ENCODE measurements at places on chromosomes 6 and 20.
A peak's percentile ranks its signal among the peaks of the same experiment; 100 is the strongest.

DNA sequence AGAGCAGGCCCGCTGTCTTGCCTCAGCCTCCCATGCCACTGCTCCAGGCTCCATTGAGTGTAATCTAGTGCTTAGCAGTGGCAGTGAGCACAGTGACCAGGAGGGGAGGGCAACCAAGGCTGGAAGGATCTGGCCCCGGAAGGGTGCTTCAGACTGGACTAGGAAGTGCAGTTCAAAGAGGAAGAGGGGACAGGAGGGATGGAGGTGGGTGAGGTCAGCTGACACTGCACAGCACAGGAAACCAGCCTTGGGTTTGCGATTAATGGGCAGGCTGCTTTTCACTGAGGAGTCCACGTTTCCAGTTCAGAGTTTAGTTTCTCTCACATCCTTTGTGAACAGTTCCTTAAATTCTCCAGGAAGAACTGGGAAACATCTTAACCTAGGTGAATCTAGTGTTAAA lies 46.9 kb downstream of the CDS2 start:
- no peak for DNase-seq

DNA sequence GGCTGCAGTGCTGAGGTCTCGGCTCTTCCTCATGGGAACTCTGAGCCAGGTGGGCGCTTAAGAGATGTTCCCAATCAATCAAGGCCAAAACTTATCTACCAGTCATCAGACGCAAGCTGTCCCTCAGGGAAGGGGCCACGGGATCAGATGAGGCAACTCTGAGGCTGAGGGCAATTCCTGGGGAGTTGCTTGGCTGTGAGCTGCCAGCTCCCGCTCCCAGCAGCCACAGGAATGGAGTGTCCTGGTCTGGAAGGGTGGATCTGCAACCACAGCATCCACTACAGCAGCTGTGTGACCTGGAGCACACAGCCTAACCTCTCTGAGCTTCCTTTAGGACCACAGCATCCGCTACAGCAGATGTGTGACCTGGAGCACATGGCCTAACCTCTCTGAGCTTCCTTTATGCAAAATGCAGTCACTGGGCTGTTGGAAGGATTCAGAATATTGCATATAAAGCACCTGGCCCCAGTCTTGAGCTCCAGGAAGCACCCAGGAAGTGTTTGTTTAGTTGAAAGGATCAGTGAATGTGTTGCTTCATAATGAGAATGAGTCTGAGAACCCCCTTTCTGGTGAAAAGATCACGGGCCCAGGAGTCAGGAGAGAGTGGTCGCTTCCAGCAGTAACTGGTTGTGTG lies 60.9 kb downstream of the TFAP2C start:
- no peak for DNase-seq

DNA sequence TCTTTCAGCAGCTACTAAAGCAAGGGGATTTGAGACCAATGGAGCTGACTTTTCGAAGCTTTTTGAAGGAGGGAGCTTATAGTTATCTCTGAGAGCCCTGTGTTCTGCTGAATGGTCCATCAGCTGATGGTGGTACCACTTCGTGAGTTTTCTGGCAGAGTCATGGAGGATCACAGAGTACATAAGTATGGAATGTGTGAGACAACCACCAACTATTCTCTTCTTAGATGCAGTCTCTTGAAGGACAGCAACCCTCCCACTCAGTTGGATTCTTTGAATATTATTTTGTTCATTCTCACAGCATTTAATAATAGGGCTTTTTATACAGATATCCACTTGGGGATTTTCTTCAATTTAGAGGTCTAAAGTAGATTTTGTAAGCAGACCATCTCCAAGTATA lies 75.3 kb downstream of the ELOVL2 start:
- no peak for DNase-seq

DNA sequence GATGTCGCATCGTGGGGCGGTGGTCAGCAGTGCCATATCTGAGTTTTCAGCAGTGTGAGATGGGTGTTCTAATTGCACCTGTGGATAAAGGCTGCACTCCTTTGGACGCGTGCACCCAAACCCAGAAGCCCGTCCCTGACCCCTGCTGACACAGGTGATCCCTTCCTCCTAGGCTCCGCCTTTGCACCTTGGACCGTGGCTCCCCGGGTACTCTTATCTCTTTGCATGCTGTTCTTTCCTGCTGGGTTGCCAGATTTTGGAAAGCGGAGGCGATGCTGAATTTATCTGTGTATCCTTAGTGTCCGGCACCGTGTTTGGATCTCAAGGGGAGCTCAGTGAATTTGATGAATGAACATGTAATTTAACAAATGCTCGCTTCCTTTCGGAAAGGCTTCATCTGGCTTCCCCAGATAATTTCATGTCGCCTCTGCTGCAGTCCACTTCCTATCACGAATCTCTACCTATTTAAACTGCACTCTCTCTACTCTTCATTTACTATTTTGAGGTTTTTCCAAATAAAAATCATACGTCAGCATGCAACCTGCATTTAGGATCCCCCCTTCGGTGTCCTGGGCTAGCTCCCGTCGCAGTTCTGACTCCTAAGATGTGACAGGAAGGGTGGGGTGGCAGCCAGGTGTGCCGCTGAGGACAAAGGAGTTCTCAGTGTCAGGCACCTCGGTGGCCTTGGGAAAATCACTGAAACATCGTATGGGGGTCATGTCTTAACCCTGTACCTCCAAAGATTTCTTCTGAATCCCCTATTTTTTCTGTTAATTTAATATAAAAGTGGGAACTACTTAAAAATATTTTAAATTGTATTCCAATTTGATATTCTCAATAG lies 753 bp upstream of the PERP start:
- peak; percentile 40 for DNase-seq

DNA sequence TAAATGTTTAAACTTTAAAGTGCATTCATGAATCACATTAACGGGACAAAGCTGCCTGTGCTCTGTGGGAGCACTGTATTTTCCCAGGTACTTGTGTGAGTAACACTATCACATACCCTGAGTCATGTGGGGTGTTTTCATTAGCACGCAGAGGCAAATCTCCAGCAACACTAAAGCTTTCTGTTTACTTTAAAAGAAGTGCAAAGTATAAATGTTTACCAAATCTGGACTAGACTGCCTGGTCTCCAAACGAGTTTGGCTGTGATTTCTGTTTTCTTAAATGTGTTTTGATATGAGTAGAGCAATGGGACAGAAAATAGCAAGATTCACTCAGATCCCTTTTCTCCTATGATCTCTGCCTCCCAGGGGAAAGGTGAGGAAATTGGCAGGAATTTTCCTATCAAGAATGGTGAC lies 28.8 kb upstream of the RIPPLY2 start:
- no peak for DNase-seq

- no peak for DNase-seq
Measured at GRCh38 chr6:119310486-119311036, 39.0 kb downstream of the MAN1A1 start.

GRCh38 chr6:154285826-154286225 lies 70.8 kb downstream of the IPCEF1 start:
- no peak for DNase-seq

GRCh38 chr20:38917657-38918056 lies 8.6 kb upstream of the FAM83D start:
- DNase-seq: no peak

GRCh38 chr6:137867685-137868509 lies 838 bp downstream of the TNFAIP3 start:
- no peak for DNase-seq

DNA sequence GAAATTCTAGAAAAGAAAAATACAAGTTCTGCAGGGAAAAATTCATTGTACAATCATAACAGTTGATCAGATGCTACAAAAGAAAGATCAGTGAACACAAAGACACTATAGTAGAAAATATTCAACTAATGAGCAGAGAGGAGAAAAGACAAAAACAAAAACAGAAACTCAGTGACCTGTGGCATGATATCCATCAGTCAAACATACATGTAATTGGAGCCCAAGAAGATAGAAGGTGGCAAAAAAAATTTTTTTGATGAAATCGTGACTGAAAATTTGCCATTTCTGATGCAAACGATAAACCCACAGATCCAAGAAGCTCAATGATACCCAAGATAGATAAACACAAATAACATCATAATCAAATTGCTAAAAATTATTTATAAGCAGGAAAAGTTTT lies 13.1 kb upstream of the FOXQ1 start:
- no peak for DNase-seq

DNA sequence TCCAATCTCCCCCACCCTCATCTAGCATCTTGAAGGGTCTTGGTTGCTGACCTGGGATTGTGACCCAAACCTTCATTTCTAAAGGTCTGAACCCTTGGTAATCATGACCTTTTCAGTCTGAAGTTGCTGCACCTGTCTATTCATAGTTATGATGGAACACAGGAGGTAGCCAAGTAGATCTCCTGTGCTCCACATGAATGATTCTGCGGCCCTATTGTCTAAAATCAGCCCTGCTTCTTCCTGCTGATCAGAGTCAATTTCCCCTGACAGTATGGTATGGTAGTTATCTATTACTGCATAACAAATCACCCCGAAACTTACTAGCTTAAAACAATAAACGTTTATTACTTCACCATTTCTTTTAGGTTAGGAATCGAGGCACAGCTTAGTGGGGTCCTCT lies 9.0 kb downstream of the OR2B6 start:
- no peak for DNase-seq

DNA sequence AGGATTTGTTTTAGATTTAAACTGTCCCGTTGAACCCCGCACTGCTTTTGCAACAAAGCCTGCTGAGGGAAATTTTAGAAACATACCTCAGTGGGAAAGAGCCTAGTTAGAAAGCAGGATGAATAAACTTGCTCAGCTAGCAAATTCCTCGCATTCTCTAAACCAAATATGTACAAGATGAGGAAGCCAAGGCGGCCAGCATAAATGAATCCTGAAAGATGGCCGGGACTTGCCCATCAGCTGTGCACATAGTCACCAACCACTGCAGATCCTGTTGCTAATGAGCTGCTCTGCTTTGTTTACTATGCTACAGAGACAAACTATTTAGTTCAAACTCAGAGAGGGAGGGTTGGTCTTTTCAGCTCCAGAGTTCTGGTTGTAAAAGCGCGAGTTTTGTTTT lies 49.0 kb downstream of the TMEM170B start:
- DNase-seq: no peak

- no peak for DNase-seq
Measured at GRCh38 chr6:106063448-106063850, 22.7 kb upstream of the PRDM1 start.

- DNase-seq: no peak
Measured at GRCh38 chr20:57076951-57077350, 189.5 kb downstream of the BMP7 start.

DNA sequence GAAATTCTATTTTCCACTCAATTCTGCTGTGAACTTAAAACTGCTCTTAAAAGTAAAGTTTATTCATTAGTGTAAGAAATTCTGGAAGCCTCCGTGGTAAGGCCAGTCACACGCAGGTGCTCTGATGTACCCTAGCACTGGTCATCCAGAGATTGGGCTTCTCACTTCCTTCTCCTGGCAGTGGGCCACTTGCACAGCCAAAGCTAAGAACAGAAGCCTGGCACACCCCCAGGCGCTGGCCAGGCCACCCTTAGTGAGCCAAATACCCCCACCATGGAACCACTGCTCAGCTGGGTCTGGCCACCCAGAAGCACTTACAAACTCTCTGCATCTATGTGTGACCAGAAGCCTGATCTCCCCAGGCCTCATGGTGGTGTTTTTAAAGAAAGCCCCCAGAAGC lies 35.3 kb upstream of the ARFGEF2 start:
- DNase-seq: no peak

DNA sequence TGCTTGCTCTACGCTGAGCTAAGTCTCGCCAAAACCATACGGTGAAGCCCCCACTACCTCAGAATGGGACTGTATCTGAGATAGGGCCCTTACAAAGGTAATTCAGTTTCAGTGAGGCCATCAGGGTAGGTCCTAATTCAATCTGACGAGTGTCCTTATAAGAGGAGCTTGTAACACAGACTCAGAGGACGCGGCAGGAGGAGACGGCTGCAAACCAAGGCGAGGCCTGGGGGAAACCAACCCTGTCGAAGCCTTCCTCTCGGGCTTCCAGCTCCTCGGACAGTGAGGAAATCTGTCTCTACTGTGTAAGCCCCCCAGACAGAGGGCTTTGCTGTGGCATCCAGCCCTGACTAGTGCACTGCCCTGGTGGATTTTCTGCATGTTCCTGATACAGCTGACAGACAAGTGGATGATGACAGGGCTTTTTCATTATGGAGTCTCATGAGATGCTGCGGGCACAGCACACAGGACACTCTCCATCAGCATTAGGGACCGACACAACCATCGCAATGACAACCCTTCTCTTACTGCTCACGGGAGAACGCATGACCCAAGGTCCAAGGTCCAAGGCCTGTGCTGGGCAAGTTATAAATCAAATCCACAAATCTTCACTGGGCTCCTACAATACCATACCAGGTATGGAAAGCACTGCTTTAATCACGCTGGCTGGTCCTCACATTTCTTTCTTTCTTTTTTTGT lies 48.2 kb downstream of the SSR1 start:
- DNase-seq: no peak

GRCh38 chr6:10951675-10952282 lies 64.9 kb downstream of the SYCP2L start:
- DNase-seq: peak; percentile 48

- no peak for DNase-seq
Measured at GRCh38 chr20:32089637-32090362, 19.7 kb upstream of the TM9SF4 start.

DNA sequence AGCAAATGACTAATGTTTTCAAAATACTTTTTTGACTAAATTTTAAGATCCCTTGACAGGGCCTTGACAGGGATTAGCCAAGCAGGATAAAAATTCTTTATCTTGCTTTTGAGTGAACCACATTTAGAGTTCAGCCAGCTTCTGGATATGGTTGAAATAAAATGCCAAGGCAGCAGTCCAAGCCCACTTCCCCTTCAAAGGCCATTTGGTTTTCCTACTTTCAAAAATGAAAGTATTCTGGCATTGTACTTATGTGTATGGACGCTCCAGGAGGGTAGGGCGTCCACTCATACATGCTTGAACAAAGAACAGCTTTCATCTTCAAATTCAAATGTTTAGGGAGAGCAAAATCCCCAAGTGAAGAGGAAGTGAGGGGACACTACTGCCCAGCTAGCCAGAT lies 82.3 kb upstream of the BCLAF1 start:
- no peak for DNase-seq

DNA sequence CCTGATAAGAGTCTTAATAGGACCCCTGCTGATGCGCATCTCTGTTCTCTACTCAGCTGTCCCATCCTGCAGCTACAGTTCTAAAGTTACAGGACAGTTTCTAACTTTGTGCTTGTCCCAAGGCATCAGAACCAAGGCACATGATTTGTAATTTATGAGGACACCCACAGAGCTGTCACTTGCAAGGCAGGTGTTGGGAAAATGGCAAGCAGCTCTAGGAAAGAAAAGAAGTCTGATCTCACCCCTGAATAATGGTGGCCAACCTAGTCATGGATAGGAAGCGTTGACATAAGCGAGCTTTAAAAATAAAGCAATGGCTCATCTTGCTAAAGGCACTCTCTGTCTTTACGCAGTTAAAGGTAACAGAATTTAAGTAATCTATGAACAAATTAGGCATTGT lies 127.6 kb upstream of the VGLL2 start:
- DNase-seq: no peak

DNA sequence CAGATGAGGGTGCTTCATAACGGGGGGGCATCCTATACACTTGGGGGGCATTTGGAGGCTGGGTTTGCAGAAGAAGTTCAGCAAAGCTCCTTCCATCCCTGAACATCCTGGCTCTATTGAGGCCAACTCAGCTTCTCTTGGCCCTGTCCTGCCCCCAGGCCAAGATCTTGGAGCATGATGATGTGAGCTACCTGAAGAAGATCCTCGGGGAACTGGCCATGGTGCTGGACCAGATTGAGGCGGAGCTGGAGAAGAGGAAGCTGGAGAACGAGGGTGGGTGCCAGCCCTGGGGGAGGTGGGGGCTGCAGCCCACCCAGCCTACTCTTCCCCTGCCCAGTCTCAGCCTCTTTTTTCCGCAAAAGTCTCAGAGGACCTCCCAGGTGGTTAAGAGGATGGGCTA lies 17.2 kb downstream of the GDAP1L1 start:
- DNase-seq: no peak

- no peak for DNase-seq
Measured at GRCh38 chr6:35023091-35024000, 117.8 kb downstream of the TCP11 start.

Data from GM13977 (cell line).